ENCODE measurements at places on chromosomes 13 and 19. TPM values are rescaled to one million over a fixed set of nuclear protein-coding genes. Genes with fewer than 3 reads are reported as not detected.

GRCh38 chr13:41577436-41577835 lies 120.1 kb downstream of the RGCC start:
- no peaks in the 10 kb centered on the region for H3K4me1 ChIP-seq
- H3K27ac ChIP-seq = no peak overlapping the region
- DNase-seq = no peak
- H3K4me3 ChIP-seq = no peak overlapping the region
- H3K27me3 ChIP-seq = no peaks in the 10 kb centered on the region

DNA sequence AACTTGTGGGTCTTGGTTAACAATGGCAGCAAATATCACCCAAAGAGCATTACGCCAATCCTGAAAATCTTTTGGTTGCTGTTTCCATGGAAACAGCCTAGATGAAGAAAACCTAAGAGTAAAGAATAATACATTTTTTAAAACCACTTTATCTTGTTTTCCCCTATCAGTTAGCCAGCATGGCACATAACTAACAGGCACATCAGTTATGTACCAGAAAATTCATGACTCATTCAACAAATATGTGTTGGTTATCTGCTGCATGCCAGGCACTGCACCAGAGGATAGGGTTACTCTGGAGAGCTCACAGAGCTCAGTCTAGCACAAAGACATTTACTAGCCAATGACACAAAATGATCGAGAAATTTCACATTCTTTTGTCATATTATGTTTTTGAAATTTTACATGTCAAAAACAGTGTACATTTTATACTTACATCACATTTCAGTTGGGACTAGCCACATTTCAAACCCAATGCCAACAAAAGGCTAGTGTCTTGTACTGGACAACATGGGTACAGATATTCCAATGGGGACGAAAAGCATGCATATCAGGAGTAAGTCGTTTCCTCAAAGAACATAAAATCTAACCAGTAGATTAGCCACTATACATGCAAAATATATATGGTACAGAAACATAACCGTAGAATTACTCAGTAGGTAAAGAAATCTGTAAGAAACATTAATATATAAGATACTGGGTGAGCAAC lies 20.3 kb downstream of the LNX2 start:
- no peaks in the 10 kb centered on the region for H3K4me1 ChIP-seq
- no peak for DNase-seq
- no peaks in the 10 kb centered on the region for H3K27me3 ChIP-seq

DNA sequence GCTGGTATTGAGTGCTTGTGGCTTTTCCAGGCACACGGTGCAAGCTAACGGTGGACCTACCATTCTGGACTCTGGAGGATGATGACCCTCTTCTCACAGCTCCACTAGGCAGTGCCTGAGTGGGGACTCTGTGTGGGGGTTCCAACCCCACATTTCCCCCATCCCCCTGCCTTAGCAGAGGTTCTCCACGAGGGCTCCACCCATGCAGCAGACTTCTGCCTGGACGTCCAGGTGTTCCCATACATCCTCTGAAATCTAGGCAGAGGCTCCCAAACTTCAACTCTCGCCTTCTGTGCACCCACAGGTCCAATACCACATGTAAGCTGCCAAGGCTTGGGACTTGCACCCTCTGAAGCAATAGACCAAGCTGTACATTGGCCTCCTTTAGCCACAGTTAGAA lies 25.3 kb upstream of the ZSCAN18 start:
- DNase-seq = no peak
- no peaks in the 10 kb centered on the region for H3K36me3 ChIP-seq
- no peaks in the 10 kb centered on the region for H3K27me3 ChIP-seq

GRCh38 chr19:44742330-44743061 lies 6.0 kb upstream of the BCL3 start:
- H3K36me3 ChIP-seq = no peaks in the 10 kb centered on the region
- peak overlapping the region; percentile 77 for H3K27ac ChIP-seq
- peaks cover 47% of the 10 kb centered on the region for H3K4me1 ChIP-seq

The ZNF98 gene
- 16.0 TPM for total RNA-seq

The TTYH1 gene
- total RNA-seq = 226 TPM
